ENCODE measurements at places on chromosomes 11 and 22.
A peak's percentile ranks its signal among the peaks of the same experiment; 100 is the strongest.

GRCh38 chr11:33389635-33390034 lies 132.5 kb downstream of the HIPK3 start:
- DNase-seq, result no peak

DNA sequence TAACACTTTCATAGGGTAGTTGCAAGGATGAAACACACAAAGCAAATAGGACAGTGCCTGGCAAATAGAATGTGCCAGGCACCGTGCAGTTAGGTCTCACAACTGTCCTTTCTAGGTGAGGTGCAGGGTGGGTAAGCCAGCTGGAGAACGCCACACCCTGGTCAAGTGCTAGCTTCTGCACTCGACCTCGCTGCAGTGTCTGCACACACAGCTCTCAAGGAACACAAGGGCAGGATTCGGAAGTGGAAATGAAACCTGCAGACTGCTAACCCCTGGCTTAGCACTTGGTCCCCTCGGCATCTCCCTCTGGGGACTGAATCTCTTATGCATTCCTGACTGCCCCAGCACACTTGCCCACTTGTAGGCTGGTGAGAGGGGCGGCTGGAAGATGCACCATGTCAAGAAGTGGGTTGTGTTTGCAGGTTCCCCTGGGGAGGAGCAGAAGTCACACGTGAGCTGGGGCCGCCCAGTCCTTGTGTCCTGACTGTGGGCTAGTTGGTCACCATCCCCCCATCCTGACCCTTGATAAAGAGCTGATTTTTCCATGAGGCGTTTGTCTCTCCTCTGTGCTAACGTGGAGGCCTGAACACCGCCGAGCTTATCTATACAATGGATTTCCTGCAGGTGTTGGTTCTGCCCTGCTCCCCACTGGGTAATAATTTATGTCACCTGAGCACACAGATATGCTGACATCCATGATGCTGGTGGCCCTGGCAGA lies 89.0 kb downstream of the MICAL2 start:
- DNase-seq, result no peak

- no peak for DNase-seq
Measured at GRCh38 chr11:119389611-119390254, 8.2 kb upstream of the USP2 start.

GRCh38 chr22:46353483-46354105 lies 18.1 kb downstream of the TRMU start:
- no peak for DNase-seq

- DNase-seq, result no peak
Measured at GRCh38 chr11:90133560-90134477, 644 bp upstream of the NAALAD2 start.

DNA sequence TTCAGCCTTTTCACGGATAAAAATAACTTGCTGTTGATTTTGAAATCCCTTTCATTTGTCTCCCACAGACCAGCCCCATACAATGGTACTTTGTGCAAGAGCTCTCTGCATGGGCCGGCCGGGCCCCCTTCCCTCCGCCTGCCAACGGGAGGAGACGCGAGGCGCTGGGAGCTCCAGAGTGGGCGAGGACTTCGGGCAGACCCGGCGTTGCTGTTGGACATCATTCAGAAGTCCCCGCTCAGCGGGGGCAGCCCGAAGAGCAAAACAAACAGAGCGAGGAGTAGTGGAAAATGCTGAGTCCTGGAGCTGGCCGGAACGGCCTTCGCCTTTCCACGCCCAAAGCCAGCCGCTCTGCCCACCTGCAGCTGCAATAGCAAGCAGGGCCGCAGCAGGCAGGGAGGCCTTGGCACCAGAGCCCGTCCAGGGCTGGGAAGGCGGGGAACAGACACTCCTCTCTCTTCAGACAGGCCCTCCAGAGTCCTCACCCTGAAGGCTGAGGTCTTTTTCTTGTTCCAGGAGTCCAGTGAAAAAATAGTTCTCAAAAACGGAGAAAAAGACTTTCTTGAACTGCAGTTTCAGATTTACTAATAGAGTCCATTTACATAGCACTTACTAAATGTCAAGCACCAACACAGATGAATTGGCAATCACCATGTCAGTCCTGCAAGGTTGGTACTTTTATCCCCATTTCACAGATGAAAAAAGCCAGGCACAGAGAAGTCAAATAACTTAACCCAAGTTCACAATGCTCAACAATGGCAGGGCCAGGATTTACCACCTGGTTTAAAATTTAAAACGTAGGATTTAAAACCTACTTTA lies 135.5 kb downstream of the ETS1 start:
- DNase-seq, result no peak

DNA sequence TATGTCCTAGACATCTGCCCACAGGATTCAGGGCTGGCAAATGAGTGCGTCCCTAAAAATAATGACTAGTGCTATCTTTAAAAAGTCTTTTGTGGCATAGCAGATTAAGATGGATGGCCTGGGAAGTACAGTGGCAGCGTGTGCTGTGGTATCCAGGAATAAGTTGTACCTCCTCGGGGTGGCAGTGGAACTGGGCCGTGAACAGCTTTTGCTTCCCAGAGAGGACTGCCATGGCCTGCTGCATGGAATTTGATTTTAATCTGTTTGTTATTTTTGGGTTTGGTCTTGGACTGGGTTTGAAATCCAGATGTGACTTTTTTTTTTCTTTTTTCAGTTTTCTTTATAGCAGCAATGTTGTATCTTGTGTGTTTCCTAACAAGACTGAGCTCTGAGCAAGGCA lies 71.3 kb upstream of the PARVG start:
- no peak for DNase-seq

GRCh38 chr11:10667521-10667885 lies 26.1 kb downstream of the IRAG1 start:
- DNase-seq, result no peak

GRCh38 chr11:65658174-65659021 lies 4.3 kb downstream of the RELA start:
- DNase-seq, result no peak

DNA sequence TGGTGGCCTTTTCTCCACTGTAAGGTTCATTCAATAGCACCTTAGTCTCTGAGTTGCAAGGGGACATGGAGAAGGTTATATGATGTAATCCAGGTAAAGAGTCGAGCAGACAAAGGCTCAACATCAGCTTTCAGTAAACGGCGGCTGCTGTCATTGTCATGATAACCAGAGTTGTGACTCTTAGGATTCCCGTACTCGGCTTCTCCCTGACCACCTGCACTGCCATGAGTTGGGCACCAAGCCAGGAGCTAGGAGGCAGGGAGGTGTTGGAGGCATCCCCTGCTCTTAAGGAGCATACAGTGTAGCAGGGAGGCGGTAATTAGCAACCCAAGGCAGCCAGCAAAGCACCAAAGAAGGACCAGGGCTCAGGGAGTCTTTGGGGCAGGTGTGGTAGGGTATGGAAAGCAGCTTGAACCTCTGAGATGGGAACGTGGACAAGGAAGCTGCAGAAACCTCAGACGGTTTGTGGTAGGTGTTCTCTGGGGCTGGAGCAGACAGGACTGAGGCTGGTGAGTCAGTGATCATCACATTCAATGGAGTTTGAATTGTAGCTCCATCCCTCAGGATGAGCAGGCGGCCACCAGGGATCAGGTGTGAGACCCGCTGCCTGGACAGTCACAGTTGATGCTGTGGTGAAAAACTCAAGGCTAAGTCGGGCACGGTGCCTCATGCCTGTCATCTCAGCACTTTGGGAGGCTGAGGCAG lies 31.7 kb downstream of the LIF start:
- DNase-seq, result no peak

- no peak for DNase-seq
Measured at GRCh38 chr11:113082341-113082955, 121.2 kb downstream of the NCAM1 start.

- no peak for DNase-seq
Measured at GRCh38 chr22:32486656-32487390, 12.2 kb downstream of the FBXO7 start.

DNA sequence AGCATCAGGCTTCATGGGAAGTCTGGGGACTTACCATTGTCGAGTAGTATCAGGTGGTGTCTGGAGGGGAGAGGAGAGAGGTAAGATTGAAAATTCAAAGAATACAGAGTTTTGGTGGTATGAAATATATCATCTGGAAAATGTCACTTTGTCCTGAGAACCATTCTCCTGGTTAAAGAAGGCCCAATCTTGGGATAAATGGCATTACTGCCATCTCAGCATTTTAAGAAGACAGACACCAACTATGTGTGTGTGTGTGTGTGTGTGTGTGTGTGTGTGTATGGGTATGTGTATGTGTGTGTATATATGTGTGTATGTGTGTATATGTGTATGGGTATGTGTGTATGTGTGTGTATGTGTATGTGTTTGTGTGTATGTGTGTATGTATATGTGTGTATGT lies 673.3 kb downstream of the NTM start:
- no peak for DNase-seq

DNA sequence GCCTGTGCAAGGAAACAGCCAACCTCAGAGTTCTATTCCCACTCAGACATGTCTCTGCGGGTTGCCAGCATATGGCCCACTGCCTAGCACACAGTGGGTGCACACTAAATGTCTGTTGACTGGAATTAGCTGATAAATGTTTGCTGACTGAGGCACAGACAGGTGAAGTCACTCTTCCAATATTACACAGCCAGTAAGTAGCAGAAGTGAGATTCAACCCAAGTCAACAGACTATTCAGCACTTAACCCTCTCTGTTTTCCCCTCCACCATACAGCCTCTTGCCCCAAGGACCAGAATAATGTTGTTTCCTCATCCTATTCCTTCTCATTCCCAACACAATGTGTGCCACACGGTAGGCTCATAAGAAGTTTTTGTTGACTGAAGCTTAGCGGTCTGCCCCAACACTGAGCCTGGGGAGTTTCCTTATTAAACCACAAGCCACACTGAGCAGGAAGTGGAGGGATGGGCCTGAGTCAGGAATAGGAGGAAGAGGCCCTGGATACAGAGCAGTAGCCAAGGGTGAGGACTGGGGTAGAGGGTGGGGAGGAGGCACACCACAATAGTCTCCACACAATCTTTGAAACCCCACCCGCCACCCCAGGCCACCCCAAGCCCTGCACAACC lies 15.7 kb upstream of the IL10RA start:
- DNase-seq, result no peak

GRCh38 chr11:117597071-117597470 lies 199.9 kb downstream of the DSCAML1 start:
- peak; percentile 66 for DNase-seq

- DNase-seq, result no peak
Measured at GRCh38 chr11:26187639-26188038, 144.3 kb upstream of the ANO3 start.

- DNase-seq, result no peak
Measured at GRCh38 chr11:106785913-106786650, 232.2 kb downstream of the GUCY1A2 start.

GRCh38 chr11:113213549-113213948 lies 100.8 kb upstream of the TTC12 start:
- no peak for DNase-seq

DNA sequence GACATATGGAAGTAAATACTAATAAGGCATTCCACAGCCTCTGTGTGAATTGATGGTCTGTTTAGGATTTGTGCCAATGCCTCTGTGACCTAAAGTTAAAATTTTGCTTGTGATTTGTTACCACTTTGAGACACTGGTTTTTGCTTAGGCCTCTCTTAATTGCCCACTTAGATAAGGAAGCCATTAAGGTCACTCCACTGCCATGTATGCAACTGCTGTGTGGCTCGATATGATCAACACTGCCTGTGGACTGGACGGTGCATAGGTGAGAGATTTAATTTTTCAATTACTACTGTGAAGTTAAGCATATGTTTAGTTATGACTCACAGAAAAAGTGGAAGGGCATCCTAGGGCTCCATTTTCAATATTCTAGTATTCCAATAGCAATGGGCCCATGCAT lies 36.9 kb downstream of the CSRP3 start:
- DNase-seq, result no peak

- DNase-seq, result no peak
Measured at GRCh38 chr11:62266558-62266957, 3.4 kb upstream of the SCGB2A2 start.

- peak; percentile 48 for DNase-seq
Measured at GRCh38 chr11:44823868-44824267, 97.1 kb downstream of the TSPAN18 start.

DNA sequence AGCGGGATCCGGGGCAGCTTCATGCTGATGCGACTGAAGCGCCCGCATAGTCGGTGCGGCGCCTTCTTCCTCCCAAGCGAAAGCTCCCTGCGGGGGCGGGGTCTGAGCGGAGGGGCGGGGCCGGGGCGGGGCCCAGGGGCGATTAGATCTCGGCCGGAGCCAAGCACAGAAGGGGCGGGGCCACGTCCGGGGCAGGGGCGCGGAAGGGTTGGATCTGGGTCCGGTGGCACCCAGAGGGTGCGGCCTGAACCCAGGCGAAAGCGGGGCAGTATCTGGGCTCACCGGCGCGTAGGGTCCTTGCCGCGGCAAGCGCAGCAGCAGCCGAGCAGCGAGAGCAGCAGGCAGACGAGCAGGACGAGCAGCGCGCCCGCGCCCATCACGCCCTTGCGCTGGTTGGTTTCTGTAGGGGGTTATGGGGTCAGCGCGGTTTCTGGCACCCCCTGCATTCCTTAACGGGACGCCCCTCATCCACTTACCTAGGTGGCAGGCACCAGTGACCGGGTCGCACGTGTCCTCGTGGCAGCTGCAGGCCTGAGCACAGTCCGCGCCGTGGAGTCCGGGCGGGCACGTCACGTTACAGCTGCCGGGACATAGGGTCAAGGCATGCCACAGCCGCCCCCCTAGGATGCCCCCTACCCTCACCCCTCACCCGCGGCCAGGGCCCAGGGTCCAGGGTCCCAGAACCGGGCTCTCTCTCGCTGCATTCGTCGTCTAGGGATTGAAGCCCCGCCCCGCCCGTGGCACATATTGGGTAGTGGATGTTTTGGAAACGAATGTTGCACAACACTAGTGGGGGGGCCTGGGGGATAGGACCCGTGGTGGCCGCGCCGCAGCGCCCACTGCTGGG lies 8.1 kb downstream of the SCARF2 start:
- peak; percentile 72 for DNase-seq

- DNase-seq, result peak; percentile 86
Measured at GRCh38 chr11:57568330-57568766, 876 bp upstream of the UBE2L6 start.

DNA sequence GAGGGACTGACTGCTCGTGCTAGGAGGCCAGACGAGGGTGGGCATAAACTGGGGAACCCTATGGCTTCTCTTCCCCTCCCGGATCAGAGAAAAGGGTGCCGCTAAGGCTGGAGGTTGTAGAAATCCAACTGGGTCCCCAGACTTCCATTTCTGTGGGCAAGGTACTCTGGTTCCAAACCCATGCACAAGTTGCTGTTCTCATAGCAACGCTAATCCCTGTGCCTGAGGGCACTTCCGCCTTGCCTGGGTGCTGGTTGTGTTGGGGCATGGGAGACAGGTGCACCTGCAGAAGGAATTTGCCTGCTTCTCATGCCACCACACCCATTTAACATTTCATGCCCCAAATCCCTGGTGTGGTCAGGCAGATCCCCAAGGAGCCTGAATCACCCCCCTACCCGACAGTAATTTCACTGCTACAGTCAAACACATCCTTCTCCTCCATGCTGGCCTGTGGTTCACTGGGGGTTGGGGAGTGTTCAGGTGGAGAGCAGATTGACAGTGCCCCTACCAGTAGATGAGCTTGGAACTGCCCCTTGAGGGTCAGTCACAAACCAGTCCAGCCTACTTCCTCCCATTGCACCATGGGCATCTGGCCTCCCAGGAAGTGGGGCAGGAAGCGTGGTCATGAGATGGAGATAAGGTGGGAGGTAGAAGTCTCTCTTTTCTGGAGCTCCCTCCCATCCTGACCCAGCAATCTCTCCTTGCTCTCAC lies 1.2 kb downstream of the C2CD2L start:
- DNase-seq, result no peak
